ENCODE measurements at places on chromosomes 5 and 9. TPM values are rescaled to one million over a fixed set of nuclear protein-coding genes. Genes with fewer than 3 reads are reported as not detected.

SCGB3A1 gene
- not detected for total RNA-seq

CCDC192 gene
- total RNA-seq = 0.70 TPM

ZFP37 gene
- 3.7 TPM for total RNA-seq

PTGES gene
- 21.8 TPM for total RNA-seq

DNA sequence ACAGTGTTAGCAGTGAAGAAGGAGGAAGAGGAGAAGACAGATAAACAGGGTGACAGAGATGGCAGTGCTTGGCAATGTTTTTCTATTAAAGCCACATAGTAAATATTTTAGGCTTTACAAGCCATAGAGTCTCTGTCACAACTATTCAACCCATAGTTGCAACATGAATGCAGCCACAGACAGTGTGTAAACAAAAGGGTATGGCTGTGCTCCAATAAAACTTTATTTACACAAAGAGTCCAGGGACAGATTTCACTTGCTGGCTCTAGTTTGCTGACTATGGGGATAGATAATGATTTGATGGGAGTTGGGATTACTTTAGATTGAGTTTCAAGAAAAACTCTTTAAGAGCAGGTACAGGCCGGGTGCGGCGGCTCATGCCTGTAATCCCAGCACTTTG, 224.8 kb upstream of the SEMA6A start:
- no peak for DNase-seq

DNA sequence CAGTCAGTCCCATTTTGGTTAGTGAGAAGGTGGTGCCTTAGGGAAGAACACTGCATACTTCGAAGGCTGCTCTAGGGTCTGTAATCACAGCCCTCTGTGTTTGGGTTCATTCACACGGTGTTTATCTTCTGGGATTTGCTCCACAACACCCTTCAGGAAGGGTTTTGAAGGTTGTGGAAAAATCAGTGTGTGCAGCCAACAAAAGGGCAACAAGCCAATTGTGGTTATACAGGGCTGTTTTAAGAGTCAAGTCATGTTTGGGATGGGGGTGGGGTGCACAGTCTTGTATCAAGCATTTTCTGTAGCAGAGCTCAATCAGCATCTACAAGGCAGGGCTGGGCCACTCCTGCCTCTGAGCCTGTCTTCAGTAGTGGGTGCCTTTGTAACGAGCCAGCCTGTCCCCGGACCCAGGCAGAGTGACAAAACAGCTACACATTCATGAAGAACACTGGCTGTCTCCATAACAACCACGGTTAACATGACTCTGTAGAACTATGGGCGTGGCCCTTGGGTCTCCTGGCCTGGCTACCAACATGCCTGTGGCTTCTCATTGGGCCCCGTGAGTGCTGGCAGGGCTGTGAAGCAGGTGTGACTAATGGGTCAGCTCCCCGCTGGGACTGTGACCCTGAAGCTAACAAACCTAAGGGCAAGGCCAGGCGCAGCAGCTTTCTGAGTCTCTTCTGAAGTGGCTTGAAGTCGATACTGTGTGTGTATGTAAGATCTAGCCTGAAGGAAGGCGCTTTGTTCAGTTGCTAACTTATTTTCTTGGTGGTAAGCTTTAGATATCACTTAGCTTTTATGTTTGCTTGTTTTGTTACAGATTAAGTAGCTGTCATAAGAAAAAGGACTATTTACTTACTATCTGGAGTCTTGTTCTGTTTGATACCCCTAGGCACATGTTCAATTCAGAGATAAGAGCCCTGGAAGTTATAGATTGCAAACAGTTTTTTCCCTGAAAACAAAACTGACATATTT, 27.9 kb upstream of the GOLM1 start:
- DNase-seq = no peak

- DNase-seq = no peak
These were observed 1.4 kb downstream of the PIK3R1 start for GRCh38 chr5:68217047-68217355.

GRCh38 chr5:72537166-72537565, 30.0 kb upstream of the ZNF366 start:
- DNase-seq = no peak

DNA sequence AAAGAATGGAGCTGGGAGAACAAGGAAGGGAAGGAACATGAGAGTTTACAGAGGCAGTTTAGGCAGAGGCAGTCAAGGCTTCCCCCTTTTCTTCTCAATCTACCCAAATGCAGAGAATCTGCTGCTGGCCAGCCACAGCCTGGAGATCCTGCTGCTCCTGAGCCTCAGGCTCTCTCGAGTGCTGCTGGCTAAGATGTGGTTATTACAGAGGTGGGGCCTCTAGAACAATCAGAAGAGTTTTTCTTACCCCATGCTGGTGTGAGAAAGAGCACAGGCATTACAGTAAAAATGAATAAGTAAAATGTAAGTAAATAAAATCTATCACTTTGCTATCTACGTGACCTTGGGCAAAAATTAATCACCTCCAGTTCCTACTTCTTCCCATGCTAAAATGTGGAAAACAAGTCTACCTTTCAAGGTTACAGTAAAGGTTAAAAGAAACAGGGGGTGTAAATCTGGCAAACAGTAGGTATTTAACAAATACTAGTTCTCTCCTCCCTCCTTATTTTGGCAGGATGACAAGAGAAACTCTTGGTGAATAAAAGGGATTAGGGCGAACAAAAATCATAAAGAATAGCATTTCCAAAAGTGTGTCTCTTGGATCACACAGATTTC, 31.1 kb downstream of the FBXW11 start:
- DNase-seq = no peak

GRCh38 chr5:97010606-97011005, 74.7 kb downstream of the LNPEP start:
- DNase-seq = no peak

GRCh38 chr9:6757132-6757455, 679 bp upstream of the KDM4C start:
- no peak for DNase-seq

All from suprapubic skin (tissue), 4 donors.